Pancreas (tissue), 10 donors: ENCODE measurements at places on chromosomes 2 and 18. TPM values are rescaled to one million over a fixed set of nuclear protein-coding genes. Genes with fewer than 3 reads are reported as not detected.

DNA sequence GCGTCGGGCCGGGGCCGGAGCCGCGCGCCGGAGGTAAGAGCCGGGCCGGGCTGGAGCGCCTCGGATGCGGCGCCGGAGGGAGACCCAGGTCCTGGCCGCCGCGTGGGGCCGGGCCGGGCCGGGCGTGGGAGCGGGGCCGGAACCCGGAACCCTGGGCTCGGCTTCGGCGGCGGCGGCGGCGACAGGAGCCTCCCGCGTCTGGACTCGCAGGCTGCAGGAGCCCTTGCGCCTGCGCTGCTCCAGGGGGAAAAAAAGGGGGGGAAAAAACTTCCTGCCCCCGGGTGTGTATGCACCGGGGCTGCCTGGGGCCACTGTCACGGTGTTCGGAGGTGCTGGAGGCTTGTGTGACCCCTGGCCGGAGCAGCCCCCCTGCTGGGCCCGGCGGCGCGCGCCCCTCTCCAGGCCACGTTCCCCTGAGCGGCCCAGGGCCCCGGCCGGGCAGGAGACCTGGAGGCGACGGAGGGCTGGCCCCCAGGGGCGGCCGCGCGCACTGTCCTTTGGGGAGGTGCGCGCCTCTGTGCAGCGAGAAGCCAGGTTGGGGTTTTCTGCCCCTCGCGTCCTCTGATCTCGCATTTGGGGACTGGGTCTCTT is 864 bp downstream of the KLHL29 start:
- no peak for DNase-seq

DNA sequence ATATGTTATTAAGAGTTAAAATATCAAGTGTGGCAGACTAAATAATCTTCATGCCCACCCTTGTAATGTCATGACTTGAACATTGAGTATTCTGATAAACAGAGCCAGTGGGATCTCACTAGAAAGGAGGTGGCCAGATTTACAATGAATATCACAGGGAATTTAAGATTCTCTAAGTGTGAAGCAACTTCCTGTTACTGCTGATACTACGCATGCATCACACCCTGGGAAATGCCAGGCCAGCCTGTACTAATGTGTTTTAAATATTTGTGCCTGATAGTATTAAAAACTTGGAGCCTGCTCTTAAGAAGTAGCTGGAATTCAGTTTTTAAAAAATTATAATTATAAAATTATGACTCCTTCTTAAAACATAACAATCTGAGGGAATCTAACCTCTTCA is 148.3 kb downstream of the LAMA3 start:
- DNase-seq: no peak

The IL37 gene
- not detected for total RNA-seq

DNA sequence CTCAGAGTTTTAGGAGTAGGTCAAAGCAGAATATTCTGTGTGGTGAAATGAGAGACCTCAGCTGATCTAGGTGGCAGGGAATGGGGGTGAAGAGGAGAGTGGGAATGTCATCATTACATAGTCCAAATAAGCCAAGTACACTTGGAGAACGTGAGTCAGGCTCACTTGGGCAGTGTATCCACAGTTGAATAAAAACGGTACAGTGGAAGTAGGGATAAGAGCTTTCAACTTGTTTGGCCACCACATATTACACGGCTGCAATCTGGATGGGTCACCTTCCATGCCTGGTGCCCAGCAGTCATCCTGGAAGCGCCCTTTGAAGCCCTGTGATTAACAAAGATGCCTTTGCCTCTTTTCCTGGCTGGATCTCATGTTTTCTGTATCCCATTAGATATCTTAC is 28.6 kb downstream of the MIB1 start:
- no peak for DNase-seq

The DYNAP gene
- not detected for total RNA-seq

The G6PC2 gene
- 2.2 TPM for total RNA-seq

DNA sequence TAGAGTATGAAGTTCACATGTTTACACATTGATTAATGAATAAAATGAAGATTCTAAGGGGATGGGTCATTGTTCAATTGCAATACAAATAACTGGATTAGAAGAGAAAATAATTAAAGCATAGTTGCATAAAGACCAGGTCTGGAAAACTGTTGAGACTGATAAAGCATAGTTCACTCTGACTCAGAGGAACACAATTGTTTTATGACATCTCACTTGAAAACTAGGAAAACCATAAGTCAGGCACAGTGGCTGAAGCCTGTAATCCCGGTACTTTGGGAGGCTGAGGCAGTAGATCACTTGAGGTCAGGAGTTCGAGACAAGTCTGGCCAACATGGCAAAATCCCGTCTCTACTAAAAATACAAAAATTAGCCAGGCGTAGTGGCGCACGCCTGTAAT is 46.7 kb downstream of the PLA2R1 start:
- no peak for DNase-seq

- no peak for DNase-seq
These were observed 1.5 kb upstream of the IL1RL2 start for GRCh38 chr2:102185347-102185746.

GRCh38 chr2:15970701-15971100 is 30.4 kb downstream of the MYCN start:
- no peak for DNase-seq

The KLHL41 gene
- 0.19 TPM for total RNA-seq

DNA sequence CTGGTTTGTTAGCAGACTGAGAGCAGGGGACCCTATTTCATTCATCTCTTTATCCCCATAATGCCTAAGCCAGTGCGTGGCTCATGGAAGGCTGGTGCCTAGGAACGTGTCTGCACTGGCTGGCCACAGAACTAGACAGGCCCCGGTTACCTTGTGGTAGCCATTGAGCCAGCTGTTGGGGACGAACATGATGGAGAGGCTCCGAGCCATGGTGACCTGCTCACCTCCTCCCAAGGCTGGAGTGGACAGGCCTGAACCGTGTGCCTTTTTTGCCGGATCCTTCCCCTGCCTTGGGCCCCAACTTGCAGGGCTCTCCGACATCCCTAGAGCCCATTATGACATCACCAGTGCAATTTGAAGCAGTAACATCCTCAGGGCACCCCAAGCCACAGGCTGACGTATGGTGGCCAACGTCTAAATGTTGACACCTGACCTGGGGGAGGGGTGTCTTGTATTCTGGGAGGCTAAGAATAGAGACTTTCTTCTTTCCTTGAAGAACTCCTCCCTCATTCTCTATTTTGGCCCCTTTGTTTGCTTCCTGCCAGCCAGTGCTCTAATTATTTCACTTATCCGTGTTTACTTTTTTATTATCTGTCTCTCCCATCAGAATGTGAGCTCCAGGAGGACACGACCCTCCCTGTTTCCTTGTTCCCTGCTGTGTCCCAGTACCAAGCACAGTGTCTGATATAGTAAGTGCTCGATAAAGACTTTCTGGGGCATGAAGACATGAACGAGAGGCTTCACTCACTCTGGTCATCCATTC is 12.2 kb upstream of the DNPEP start:
- no peak for DNase-seq

GRCh38 chr2:201900362-201900761 is 94.0 kb downstream of the CDK15 start:
- DNase-seq: no peak

The C2orf49 gene
- total RNA-seq: 6.8 TPM

GRCh38 chr2:2164326-2164917 is 166.7 kb downstream of the MYT1L start:
- no peak for DNase-seq

The AFF3 gene
- total RNA-seq: 0.69 TPM

DNA sequence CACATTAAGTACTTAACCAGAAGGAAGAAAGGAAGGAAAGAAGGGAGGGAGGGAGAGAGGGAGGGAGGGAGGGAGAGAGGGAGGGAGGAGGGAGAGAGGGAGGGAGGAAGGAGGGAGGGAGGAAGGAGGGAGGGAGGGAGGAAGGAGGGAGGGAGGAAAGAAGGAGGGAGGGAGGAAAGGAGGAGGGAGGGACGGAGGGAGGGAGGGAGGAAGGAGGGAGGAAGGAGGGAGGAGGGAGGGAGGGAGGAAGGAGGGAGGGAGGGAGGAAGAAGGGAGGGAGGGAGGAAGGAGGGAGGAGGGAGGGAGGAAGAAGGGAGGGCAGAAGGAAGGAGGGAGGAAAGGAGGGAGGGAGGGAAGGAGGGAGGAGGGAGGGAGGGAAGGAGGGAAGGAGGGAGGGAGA is 363.3 kb downstream of the MBD2 start:
- no peak for DNase-seq

- no peak for DNase-seq
These were observed 151.7 kb upstream of the L3MBTL4 start for GRCh38 chr18:6566338-6566911.

GRCh38 chr18:50286391-50287027 is 983 bp downstream of the CXXC1 start:
- no peak for DNase-seq

DNA sequence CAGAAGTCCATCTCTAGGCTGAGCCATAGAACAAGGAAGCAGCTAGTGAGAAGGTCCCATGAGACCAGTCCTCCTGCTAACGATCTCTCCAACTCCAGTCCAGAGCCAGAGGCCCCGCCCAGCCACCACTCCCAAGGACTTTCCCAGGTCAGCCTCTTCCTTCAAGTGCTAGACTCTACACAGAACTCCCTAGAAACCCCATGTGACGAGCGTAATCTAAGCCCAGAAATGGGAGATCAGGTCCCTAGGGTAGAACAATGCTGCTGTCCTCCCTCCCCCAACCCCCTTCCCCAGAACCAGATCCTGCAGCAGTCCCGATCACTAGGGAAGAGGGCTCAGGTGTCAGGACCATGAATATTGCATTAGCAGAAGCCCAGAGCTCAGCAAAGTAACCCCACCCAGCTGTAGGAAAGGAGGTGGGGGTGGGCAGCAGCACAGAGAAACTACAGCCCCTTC is 6.9 kb downstream of the DCTN1 start:
- no peak for DNase-seq

The SH2D6 gene
- 3.7 TPM for total RNA-seq
